ENCODE measurements at places on chromosomes 4 and X. TPM values are rescaled to one million over a fixed set of nuclear protein-coding genes. Genes with fewer than 3 reads are reported as not detected.

The PLAC1 gene
- total RNA-seq, result 10.1 TPM

The UGT2B10 gene
- total RNA-seq, result not detected

The CT45A3 gene
- total RNA-seq, result not detected

The PALLD gene
- 153 TPM for total RNA-seq

Data from mesothelial cell of epicardium (in vitro differentiated cells).